Germinal center (tissue), 1 donor: ENCODE measurements at places on chromosomes 2 and 18.
A peak's percentile ranks its signal among the peaks of the same experiment; 100 is the strongest.

DNA sequence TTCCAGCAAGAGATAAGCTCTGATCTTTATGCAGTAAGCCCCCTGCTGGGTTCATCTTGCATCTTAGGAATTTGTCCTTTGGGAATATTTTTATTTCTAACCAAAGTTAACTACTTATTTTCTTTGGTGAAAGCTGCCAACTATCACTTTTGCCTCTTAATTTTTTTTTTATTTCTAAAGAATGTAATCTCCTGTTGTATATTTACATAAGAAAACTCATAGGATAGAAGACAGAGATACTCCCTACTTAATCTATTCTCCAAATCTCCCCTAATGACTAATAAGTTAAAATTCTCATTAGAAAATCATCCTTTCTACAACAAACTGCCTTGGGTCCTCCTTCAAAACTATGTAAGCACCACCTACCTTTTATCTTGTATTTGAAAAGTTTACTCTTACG, 612.2 kb upstream of the SLC39A10 start:
- DNase-seq: no peak

GRCh38 chr2:155099784-155100183, 401.3 kb downstream of the KCNJ3 start:
- DNase-seq: no peak

- DNase-seq: no peak
Observed at GRCh38 chr2:45191976-45192375, 182.7 kb upstream of the SIX2 start.

GRCh38 chr2:84494070-84494469, 22.2 kb upstream of the DNAH6 start:
- DNase-seq: no peak

DNA sequence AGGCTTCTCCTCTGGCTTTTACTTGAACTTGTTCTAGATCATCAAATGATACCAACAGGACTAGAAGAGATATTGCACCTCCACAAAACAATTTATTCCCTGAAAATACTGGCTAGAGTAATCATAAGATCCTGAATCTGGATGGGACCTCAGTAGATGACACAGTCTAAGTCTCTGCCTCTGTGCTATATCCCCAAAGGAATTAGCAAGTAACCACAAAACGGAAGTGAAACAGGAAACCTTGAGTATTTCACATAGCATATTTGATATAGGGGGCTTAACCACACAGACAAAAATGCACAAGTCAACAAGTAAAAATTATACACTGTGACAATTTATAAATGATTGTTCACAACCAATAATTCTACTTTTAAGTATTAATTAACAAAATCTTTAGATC, 456.9 kb upstream of the TNP1 start:
- DNase-seq: peak; percentile 75

- no peak for DNase-seq
Observed at GRCh38 chr18:7876354-7877104, 309.4 kb downstream of the PTPRM start.

DNA sequence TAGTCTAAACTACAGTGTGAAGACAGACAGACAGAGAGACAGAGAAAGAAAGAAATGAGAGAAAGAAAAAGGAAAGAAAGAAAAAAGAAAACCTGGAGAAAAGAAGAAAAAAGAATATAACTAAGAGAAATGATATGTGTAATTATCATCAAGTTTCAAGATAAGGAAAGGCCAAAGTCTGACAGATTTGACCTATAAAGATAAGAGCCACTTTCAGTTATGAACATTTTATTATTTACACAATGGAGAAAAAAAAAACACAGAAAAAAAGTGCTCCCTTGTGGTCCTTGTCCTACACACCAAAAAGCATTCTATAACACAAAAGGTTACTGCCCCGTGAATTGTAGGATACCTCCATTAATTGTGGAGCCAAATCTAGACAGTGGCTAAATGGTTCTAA, 937.2 kb upstream of the DDX18 start:
- no peak for DNase-seq

DNA sequence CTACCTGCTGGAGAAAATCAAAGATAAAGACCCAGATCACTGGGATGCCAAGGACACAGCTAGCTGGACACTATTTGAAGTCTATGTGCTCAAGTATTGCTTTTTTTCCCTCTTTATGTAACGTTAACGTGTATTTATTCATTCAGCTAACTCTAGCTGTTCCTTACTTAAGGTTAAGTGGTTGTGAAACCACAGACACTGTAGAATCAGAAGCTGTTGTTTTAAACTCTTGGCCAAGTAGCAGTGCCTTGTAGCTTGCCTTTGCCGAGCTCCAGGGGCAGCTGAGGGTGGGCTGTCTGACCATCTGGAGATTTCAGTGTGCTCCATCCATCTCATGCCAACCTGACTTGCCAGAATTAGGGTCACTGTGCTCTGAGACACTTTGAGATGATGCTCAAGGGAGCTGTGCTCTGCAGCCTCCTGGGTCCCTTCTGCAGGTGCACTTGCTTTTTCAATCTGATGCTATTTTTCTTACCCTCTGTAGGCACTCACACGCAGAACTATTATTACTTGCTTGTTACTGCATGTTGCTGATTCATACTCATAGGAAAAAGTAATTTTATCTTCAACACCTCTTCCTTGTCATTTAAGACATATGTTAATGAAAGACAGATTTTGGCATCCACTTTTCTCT, 116.2 kb downstream of the METTL8 start:
- no peak for DNase-seq

DNA sequence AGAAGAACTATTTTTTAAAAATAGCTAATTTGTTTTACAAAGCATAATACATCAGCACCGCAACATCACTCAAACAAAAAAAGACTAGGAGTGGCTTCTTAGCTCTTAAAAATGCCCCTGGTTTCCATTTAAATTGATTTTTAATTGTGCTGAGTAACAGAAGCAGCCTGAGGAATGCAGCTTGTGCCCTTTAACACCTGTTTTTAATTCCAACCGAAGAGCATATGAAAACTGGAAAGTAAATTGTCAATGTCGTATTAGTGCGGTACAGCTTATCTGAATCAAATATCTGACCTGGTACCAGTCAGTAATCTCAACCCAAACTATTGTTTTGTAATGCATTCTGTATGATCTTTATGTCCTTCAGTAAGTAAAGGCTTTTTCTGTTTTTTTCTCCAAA, 13.2 kb upstream of the CD302 start:
- DNase-seq: no peak

GRCh38 chr2:77839102-77839501, 316.9 kb upstream of the LRRTM4 start:
- no peak for DNase-seq

- DNase-seq: peak; percentile 61
Observed at GRCh38 chr2:216777637-216778273, 82.1 kb downstream of the TNP1 start.

DNA sequence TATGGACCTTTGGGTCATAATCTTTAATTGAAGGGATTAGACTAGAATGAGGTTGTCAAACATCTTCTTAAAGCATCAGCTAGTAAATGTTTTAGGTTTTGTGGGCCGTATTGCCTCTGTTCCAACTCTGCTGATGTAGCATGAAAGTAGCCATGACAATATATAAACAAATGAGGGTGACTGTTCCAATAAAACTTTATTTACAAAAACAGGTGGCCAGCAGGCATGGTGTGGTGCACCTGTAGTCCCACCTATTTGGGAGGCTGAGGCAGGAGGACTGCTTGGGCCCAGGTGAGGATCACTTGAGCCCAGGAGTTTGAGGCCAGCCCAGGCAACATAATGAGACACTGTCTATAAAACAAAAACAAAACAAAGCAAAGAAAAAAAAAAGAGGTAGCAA, 18.4 kb downstream of the LIPG start:
- no peak for DNase-seq

GRCh38 chr2:105769504-105769903, 24.8 kb downstream of the NCK2 start:
- no peak for DNase-seq

DNA sequence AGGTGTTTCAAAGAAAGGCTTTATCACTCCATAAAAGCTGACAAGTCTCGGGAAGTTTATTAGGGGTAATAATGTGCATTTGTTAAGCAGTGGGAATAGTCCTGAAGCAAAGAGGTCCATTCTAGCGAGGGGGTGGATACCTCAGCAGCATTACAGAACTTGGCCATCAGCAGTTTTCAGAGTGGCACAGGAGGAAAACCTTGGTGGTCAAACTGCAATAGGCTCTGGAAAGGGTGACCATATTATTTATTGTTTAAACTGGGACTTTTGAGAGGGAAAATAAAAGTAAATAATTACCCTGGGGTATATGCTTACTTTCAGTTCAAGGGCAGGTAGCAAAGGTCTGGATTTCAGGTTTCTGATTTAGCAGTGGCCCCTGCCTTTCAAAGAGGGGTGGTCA, 115.5 kb upstream of the KLHL14 start:
- no peak for DNase-seq

DNA sequence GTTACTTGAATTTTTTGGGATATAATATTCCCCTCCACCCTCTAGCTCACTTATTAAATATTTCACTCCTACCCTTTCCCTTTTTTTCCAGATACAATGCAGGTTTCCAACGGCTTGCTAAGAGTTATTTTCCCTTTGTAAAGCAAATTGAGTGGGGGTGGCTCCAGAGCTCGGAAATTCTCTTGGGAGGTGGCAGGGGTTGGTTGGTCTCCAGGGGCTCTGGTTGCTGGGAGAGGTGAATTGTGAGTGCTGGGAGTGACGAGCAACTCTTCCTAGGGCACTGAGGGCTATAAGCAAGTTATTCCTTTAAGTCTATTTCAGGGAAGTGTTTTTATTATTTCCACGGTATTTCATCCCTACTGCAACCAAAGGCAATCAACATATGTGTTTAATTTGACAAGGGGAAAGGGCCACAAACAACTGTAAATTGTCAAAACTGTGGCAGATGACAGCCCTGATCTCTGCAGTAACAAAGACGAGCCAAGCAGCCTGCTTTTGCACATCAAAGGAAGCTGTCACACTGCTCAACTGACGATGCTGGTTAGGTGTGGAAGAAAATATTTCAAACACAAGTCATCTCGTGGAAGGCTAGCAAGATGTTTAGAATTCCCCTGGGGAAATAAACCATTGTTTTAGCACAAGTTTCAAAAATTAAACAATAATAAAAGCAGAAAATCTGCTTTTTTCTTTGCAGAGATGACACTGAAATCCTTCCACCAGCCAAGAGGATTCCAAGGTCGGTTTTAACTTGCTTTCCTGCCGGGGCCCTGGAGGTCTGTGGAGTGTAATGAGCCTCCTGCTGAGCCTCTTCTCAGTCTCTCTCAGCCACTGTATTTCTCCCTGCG, 34.8 kb upstream of the ASXL2 start:
- no peak for DNase-seq

- no peak for DNase-seq
Observed at GRCh38 chr18:62445386-62445917, 77.4 kb upstream of the ZCCHC2 start.

GRCh38 chr2:53067056-53067455, 700.5 kb upstream of the CHAC2 start:
- DNase-seq: no peak

GRCh38 chr18:63590373-63590772, 3.2 kb downstream of the SERPINB13 start:
- DNase-seq: no peak

GRCh38 chr18:9066817-9067306, 35.6 kb upstream of the NDUFV2 start:
- no peak for DNase-seq

DNA sequence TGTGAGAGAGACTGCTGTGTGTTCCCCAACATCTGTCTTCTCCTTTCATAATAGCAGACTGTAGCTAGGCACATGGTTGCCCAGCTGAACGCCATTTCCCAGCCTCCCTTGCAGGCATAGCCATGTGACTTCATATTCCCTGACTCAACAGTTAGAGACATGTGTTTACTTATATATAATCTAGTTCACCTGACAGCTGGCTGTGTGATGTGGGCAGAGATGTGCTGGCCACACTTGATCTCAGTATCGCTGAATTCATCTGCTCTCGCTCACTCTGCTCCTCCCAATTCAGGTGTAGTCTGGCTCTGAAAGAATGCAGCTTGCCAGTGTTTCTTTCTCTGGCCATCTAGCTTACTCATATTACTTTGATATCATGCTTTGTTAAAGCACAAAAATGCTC, 52.3 kb upstream of the SEC11C start:
- no peak for DNase-seq

GRCh38 chr2:102826904-102827303, 65.1 kb downstream of the TMEM182 start:
- DNase-seq: no peak

DNA sequence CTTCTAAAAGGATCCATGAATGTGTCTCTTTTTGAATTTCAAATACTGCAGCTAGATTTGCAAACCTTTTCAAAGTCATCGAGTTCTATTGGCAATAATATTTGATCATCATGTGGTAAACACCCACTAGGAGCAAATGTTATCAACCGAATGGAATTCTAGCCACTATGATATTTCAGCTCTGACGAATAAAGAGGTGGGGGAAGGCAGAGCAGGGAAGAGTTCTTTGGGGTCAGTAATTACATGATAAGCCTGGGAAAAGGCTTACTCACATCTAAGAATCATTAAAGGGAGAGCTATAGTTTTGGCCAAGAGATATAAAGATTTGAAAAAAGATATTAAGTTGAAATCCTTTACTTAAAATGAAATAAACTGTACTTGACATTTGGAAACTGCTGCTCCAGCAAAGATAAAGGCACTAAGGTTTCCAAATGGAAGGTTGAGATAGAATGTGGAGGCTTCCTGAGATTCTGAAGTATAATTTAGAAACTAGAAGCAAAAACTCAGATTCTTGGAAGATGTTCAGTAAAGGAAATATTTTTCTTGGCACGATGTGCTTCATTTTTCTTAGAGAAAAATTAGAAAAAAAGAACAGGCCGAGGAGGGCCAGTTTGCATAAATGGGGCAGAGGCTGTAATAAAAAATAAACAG, 104.7 kb upstream of the ARHGAP28 start:
- DNase-seq: no peak

DNA sequence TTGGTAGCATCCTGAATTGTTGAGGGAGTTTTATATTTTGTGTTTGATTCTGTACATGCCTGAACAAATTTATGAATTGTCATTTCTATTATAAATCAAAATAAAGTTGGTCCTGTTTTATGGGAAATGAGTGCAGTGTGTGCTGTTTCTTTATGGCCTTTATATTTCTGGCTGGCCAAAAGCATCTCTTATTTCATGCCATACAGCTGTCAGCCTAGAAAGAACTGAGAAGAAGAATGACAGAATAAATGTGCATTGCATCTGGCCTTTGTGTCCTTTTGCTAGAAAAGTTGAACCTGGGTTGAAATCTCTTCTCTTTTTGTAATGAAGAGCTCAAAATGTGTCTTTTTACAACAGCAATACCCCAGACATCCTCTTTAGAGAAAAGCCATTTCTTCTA, 474.7 kb upstream of the LRATD1 start:
- DNase-seq: no peak

GRCh38 chr2:117299451-117299850, 515.0 kb upstream of the DDX18 start:
- DNase-seq: no peak

- no peak for DNase-seq
Observed at GRCh38 chr2:236747925-236748324, 178.3 kb downstream of the ACKR3 start.

DNA sequence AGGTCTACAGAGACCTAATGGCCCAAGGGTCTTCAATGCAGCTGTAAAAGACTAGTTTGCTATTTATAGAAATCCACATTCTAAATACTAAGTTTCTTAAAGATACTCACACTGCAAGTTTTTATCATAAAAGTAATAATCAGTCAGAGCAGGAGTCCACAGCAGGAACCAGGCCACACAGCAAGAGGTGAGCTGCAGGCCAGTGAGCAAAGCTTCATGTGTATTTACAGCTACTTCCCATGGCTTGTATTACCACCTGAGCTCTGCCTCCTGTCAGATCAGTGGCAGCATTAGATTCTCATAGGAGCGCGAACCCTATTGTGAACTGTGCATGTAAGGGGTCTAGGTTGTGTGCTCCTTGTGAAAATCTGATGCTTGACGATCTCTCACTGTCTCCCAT, 6.7 kb upstream of the SCN9A start:
- no peak for DNase-seq
